ENCODE measurements at places on chromosomes 16 and 17. TPM values are rescaled to one million over a fixed set of nuclear protein-coding genes. Genes with fewer than 3 reads are reported as not detected.
A peak's percentile ranks its signal among the peaks of the same experiment; 100 is the strongest.

CENPX gene
- 57.8 TPM for total RNA-seq

KCNH6 gene
- total RNA-seq, result not detected

DNA sequence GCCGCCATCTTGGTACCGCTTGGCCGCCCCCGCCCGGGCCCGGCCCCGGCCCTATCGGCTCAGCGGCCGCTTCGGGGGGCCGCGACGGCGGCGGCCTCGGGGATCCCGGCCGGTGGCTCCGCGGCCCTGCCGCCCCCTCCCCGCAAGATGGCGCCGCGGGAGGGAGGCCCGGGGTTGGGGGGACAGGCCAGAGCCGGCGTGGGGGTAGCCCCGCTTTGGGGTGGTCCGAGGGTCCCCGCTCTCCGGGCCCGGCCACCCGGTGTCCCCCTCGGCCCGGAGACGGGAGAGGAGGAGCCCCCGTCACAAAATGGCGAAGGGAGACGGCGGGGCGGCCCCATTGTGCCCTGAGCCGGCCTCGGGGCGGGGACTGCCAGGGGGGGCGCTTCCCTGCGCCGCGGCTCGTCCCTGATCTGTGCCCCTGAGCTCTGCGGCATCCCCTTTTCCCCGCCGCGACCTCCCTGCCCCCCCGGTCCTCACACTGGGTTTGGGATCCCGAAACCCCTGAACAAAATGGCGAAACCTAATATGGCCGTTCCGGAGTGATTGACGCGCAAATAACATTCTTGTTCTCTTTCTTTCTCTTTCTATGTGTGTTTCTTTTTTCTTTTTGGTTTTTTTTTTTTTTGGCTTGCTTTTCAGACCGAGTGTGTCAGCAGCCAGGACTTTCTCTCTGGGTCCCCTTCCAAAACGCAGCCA lies 986 bp downstream of the HAPSTR1 start:
- peak; percentile 61 for DNase-seq

TNK1 gene
- total RNA-seq, result 4.0 TPM

DNA sequence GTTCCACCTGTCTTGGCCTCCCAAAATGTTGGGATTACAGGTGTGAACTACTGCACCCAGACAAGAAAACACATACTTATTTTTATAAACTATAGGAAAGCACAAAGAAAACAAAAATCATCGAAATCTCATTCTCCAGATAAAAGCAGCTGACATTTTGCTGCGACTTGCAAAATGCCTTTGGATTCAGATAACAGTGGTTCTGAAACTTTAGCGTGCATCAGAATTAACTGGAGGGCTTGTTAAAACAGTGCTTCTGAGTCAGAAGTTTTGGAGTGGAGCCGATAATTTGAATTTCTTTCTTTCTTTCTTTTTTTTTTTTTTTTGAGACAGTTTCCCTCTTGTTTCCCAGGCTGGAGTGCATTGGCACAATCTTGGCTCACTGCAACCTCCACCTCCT lies 17.7 kb upstream of the GJD3 start:
- DNase-seq, result no peak

HOXB6 gene
- total RNA-seq, result not detected

KAT8 gene
- 64.5 TPM for total RNA-seq

KRTAP4-9 gene
- total RNA-seq, result not detected

DNA sequence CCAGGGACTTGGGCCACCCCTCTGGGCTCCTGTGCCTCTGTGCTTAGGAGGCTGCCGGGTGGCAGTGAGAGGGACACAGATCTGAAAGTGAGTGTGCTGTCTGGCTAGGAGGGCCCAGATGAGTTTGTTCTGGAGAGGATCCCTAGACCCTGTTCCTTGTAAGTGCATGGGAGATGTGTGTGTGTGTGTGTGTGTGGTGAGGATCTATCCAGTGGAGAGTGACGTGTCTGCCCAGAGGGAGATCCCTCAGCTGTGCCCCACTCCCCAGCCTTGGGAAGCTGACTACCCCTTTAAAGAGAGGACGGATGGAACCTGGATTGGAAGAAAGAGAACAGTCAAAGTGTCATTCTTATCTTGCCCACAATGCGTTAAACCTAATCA lies 25.5 kb upstream of the CDC42EP4 start:
- DNase-seq, result no peak

- no peak for DNase-seq
Observed at GRCh38 chr16:15988268-15989013, 39.0 kb downstream of the ABCC1 start.

DNA sequence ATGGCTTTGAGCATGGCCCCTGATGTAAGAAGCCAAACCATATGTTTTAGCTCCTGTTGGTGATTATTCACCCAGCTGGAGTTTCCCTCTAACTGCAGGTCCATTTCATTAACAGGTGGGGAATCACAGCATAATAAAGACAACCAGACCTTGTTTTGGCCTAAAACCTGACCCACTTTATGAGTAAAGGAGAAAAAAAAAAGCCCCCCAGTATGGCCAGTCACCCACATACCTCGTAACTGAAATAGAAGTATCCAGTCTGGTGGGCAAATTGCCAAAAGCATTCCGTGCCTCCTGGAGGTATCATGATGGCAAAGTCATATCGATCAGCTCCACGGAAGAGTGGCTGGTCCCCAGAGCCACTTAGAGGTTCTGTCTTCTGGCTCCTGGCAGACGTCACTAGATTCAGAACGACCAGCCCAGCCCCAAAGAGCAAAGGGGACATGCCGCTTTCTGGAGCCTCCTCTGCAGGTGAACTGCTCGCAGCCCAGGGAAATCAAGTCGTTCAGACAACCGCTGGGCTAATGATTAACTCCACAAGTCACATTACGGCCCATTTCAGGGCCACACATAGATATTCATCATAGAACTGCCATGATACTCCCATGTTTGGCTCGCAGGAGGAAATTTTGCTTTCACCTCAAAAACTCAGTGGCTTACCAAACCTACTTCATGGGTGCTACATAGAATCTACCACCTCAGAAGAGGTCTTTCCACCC lies at the start of gene TMED6:
TMED6 (minus strand) TSS at position 478 of the 719 bp plus-strand sequence; CDS start at position 445, 33 bp downstream.
- DNase-seq, result no peak

DNA sequence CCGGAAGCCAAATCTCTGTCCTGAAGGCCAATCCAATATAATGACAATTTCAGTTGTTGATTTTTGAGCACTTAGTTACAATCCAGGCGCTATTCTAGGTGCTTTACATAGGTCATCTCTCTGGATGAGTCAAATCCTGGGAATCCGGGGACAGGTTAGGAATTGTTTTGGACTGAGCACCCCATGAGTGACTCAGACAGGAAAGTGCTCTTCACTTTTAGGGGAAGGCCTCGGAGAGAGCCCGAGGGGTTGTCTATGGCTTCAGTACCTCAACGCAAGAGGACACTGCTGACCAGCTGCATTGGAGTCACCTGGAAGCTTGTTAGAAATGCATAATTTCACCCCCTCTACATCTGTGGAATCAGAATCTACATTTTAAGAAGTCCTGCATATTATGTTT lies 108.8 kb downstream of the IRX5 start:
- no peak for DNase-seq

DNA sequence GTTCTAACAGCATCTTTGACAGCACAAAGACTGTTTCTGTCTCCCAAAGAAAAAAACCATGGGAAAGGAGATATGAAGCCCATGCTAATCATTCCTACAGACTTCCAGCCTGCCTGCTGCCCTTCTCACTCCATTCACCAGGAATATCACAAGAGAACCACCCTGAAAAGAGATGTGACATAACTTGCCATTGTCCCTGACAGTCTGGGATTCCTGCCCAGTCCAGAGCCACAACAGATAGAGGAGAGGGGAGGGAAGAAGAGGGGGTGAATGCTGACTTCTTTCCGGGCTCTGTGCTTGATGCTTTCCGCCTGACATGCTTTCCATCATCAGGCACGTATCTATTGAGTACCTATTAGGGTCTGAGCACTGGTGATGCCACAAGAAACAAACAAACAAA lies 31.6 kb upstream of the ASIC2 start:
- DNase-seq, result no peak

RGS11 gene
- not detected for total RNA-seq

DNA sequence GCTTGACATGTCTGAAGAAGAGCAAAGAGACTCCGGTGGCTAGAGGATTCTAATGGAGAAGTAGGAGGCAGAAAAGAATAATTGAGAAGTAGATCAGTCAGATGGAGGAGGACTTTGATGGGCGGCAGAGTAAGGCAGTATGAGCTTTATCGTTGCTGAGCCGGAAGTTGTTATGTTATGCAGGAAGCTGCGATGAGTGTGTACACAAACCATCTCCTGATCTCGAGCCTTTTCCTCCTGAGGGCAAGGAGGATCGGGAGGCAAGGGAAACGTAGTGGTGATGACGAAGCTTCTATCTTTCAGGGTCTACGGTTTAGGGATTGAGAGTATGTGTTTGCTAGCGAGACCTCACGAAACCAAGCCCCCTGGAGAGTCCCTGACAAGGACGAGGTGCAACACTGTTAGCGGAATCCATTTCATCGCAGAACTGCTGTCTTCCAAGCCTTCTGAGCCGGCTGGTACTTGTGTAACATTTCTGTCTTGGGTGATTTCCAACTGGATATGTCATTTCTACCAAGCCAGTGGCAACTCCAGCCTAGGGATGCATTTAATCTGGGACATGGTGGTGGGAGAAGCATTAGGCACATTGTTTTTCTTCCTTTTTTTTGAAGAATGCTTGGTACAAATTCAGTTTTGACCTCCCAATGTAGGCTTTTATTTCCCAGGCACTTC lies 45.5 kb downstream of the RBFOX1 start:
- no peak for DNase-seq

DNA sequence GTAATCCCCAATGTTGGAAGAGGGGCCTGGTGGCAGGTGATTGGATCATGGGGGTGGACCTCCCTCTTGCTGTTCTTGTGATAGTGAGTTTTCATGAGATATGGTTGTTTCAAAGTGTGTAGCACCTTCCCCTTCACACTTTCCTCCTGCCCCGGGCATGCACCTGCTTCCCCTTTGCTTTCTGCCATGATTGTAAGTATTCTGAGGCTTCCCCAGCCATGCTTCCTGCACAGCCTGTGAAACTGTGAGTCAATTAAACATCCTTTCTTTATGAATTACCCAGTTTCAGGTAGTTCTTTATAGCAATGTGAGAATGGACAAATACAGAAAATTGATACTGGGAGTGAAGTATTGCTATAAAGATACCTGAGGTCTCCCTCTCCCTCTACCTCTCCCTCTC lies 29.4 kb downstream of the RNF112 start:
- peak; percentile 57 for DNase-seq

COG7 gene
- total RNA-seq, result 16.4 TPM

GRCh38 chr17:35709874-35710273 lies 21.6 kb upstream of the RASL10B start:
- no peak for DNase-seq

DNA sequence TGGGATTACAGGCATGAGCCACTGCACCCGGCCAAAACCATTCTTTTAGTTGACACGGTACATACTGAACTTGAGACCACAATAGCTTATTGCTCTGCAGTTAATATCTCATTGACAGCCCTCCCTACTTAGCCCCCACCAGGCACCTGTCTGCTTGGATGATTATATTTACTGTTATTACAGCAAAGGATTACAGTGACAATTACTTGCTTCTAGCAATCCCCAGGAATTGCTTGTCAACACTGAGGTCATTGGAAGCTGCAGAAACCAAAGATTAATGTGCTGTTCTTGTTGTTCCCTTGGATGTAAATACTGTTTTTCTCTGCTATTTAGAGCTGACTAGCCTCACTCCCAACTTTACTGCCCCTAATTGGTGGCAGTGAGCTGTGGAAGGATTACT lies 211.2 kb downstream of the LGALS9B start:
- no peak for DNase-seq

DNA sequence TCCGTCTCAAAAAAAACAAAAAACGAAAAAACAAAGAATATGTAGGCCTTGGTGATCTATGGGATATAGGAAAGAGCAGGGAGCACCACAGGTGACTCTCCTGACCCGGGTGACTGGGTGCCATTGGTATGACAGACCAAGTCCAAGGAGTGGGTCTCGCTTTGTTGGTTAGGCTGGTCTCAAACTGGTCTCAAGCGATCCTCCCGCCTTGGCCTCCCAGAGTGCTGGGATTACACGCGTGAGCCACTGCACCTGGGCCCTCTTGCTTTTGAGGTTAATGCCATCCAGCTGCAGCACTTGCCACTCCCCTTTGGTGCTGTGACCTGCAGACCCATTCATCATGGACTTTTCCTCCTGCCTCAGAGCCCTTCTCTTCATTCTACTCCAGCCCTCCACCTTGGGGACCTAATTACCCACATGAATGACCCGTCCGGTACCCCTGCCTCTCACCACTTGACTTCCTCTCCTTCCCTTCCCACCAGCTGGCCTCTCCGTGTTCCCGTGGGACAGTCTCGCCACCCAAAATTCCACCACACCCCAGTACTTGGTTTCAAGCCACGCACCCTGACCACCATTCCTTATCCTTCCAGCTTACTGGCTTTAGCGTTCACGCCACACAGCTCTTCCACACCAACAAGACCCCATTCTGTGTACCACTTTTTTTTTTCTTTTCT lies 3.2 kb upstream of the UBE2G1 start:
- no peak for DNase-seq

PPP1R27 gene
- total RNA-seq, result not detected

DNA sequence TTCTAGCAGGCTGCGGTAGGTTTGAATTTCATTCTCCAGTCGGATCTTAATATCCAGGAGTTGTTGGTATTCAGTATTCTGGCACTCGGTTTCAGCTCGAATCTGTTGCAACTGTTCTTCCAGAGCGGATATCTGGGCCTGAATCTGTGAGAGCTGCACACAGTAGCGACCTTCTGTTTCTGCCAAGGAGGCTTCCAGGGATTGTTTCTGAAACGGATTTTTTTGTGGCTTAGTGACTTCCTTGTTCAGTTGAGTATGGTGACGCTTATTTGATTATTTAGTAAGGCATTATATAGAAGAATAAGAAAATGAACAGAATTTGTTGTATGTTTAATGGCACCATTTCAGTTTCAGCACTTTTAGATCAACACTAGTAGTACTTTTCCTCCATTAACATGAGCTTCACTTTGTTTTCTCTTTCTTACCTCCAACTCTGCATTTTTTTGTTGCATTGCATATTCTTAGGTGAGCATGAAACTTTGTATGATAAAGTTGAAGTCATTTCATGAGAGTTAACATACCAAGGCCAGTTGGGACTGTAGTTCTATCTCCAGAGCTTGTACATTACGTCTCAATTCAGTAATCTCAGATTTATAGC lies 2.8 kb downstream of the KRT10 start:
- DNase-seq, result no peak

DNA sequence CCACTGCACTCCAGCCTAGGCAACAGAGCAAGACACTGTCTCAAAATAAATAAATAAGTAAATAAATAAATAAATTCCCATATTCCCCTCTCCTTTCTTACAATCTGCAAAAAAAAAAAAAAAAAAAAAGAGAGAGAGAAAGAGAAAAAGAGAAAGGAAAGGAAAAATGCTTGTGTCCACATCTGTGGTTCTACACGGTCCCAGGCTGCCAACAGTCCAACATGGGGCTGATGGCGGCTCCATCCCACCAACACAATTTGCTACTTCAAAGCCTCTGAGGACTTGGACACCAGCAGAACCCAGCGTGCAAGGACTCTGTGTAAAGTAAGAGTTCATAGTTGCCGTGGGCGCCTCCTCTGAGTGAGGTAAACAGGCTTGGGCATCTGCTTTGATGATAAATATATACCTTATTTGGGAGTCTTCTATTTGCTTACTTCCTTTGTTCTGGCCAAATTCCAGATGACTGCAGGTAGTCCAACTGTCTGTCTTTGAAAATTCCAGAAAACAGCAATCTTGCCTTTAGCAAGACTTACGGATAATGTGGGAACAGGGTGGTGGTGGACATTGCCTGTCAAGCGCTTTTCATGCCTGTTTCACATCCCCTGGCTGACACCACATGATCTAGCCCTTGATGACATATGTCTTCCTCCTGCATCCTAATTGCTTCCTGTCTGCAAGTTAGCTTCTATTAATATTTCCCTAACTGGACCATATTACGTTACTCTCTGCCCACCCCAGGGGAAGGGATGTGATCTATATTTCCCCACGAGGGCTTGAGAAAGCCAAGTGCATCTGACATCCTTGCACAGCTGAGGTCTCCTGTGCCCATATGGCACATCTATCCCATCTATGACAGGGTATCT lies 10.1 kb downstream of the LITAF start:
- DNase-seq, result no peak

CCL8 gene
- total RNA-seq, result not detected

Measured in activated naive CD4-positive, alpha-beta T cell treated with anti-CD3 and anti-CD28 coated beads for 36 hours (primary cell).